ENCODE measurements at places on chromosomes 4 and X.
A peak's percentile ranks its signal among the peaks of the same experiment; 100 is the strongest.

GRCh38 chrX:2497961-2498780 lies 2.6 kb downstream of the DHRSX start:
- DNase-seq: peak; percentile 57

DNA sequence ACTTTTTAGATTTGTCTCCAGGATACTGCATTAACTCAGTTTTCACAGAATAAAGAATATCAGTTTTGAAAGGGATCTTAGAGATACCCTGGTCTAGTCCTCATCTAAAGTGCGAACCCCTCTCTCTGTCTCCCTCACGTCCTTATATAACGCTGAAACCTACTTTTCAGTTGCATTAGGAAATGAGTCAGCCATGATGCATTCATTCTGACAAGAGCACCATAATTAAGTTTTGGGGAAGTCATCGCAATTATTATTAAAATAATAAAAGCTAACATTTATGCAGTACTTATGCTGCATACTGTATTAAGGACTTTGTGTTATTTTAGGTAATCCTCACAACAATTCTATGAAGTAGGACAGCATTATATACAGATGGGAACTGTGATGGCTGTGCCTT lies 116.1 kb downstream of the REELD1 start:
- no peak for DNase-seq

DNA sequence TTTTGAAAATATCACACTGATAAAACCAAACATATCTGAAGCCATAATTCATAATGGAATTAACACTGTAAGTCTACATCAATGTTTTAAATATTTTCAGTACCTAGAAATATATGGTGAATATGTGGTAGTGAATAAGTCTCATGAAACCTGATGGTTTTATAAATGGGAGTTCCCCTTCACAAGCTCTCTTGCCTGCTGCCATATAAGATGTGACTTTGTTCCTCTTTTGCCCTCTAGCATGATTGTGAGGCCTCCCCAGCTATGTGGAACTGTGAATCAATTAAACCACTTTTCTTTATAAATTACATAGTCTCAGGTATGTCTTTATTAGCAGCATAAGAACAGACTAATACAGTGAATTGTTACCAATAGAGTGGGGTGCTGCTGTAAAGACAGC lies 536.8 kb upstream of the GALNT7 start:
- DNase-seq: no peak

- DNase-seq: no peak
Observed at GRCh38 chrX:129661369-129661768, 6.6 kb upstream of the APLN start.

DNA sequence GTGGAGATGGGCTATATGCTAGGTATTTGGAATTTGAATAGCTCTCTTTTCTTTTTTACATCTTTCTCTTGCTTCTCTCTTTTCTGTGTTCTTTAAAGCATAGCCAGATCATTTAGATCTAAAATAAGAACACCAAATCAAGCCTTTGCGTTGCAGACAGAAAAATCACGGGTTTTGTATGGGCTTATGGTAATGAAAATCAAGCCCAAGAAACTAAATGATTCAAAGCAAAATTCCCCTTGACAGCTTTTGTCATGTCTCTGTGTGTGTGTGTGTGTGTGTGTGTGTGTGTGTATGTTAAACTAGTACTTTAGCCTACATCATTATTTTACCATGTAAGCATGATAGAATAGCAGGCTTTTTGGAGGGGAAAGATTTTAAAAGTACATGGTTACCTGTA lies 1.8 kb upstream of the RASL11B start:
- no peak for DNase-seq
